Transverse colon (tissue), 4 donors: ENCODE measurements at places on chromosomes 4 and X.

DNA sequence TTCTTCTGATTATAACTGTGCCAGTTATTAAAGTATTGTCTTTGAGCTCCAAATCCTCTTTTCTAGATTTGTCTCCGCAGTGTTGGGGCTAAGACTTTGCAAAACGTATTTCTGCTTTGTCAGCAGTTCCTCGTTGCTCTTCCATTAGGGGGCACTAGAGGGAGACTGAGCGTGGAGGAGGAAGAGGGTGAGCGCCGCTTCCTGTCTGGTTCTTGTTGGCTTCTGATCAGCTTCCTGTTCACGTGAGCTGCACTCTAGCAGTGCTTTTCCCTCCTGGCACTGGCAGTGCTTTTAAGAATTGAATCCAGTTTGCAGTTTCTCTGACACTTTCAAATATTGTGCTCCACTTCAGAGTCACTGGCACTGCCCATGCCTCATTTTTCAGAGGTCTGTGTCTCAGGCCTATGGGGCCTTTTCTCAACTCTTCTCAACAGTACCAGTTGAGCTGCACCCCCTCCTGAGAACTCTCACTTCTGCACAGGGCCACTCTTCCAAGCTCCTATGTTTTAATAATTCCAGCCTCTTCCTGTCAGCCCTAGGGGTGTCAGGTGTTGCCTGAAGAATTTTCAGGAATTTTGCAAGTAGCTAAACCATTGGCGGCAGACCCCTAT lies 54.4 kb upstream of the LCORL start:
- H3K4me1 ChIP-seq = no peaks in the 10 kb centered on the region
- no peaks in the 10 kb centered on the region for H3K36me3 ChIP-seq
- peak; percentile 27 for DNase-seq

DNA sequence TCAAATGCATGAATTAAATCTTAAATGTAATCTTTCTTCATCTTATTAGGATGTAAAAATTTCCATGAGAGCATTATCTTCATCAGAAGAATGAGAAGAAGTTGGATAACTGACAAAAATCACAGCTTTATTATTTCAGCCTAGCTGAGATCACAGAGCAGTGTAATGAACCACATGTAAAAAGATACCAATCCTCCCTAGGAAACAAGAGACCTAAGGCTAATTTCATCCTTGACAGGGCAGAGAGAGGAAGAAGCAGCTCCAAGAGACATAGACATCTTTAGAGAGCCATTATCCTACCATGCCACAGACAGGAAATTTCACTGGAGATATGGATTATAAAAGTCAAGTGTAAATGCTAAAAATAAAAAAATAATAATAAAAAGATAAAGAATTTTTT lies 40.9 kb upstream of the IL15 start:
- no peaks in the 10 kb centered on the region for H3K36me3 ChIP-seq
- DNase-seq = no peak
- no peak overlapping the region for H3K27ac ChIP-seq

DNA sequence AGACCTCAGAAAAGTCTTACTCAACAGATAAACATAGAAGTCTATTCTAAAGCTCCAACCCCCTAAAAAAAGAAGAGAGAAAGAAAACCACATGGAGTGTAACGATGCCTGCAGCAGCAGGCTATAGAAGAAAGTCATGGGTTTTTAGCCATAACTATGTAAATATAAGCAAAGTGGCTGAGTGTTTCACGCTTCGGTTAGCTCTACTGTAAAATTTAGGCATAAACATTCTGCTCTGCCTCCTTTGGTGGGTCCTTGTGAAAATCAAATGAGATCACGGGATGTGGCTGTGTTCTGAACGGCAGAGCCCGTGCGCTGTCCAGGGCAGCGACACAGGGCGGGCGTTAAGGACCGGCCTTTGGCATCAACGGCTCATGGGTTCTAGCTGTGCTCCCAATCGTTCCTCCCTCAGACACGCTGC lies 78.4 kb downstream of the IRF2 start:
- no peaks in the 10 kb centered on the region for H3K36me3 ChIP-seq
- peaks cover 6% of the 10 kb centered on the region for H3K4me1 ChIP-seq
- H3K27ac ChIP-seq = peak overlapping the region; percentile 56
- no peak overlapping the region for H3K4me3 ChIP-seq
- H3K27me3 ChIP-seq = no peaks in the 10 kb centered on the region
- DNase-seq = no peak

DNA sequence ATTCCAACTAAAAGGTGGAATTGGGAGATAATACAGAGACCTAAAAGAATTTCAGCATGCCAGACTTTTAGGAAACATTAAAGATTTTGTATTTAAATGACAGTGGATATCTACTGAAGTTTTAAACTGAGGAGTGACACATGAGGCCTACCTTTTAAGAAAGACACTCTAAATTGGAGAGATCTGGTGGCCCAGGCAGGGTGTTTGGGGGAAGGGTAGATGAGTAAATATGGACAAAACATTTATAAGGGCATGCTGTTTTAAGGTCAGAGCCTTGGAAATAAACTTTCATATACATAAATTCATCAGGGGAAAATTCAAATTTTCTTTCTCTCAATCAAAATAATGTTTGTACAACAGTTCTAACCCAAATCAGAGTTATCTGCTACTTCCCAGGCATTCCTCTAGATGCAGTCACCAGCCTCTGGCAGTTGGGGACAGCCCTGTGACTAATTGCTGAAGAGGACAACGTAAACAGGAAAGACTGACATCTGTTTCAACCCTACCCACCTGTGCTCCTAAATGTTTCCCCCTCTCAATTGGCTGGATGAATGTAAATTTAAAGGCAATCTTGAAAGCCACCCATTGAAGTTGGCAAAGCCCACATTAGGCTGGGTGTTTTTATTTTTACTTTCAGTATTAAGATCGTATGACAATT lies 1646.9 kb upstream of the ADGRL3 start:
- H3K36me3 ChIP-seq = no peaks in the 10 kb centered on the region
- H3K27ac ChIP-seq = no peak overlapping the region
- no peaks in the 10 kb centered on the region for H3K27me3 ChIP-seq
- DNase-seq = no peak

DNA sequence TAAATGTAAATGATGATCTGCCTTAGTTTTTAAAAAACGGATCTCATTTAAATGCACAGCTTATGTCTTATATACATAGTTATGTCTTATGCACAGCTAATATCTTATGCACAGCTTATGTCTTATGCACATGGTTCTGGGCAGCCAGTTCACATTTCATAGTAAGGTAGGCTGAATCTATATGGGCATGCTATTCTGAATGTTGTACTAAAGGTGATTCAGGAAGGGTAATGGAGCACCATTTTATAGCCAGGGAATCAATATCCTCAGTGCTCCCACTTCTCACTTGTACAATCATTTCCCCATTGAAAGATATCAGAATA lies 77.9 kb upstream of the MID1 start:
- no peaks in the 10 kb centered on the region for H3K4me1 ChIP-seq
- DNase-seq = no peak
- no peaks in the 10 kb centered on the region for H3K27me3 ChIP-seq
- H3K36me3 ChIP-seq = no peaks in the 10 kb centered on the region
- H3K4me3 ChIP-seq = no peak overlapping the region
- no peak overlapping the region for H3K27ac ChIP-seq

DNA sequence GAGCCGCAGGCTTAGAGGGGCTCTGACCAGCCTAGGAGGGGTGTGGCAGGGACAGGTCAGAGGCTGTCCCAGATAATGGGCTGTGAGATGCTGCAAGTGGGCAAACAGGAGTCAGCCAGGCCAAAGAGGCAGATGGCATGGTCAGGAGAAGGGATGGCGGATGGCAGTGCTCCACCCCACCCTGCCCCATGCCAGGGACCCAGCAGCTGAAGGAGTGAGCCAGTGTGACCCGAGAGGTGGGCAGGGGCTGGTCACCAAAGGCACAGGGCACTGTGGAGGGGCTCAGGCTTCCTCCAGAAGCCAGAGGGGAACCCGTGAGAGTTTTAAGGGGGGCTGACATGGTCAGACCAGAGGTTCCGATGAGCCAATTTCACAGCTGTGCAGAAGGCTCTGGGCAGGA lies 96.9 kb downstream of the WFS1 start:
- no peak overlapping the region for H3K4me3 ChIP-seq
- no peaks in the 10 kb centered on the region for H3K36me3 ChIP-seq
- peaks cover 10% of the 10 kb centered on the region for H3K27me3 ChIP-seq

GRCh38 chrX:23332888-23333821 lies 1.5 kb upstream of the PTCHD1 start:
- H3K27me3 ChIP-seq = peaks cover 51% of the 10 kb centered on the region
- H3K27ac ChIP-seq = no peak overlapping the region
- peak overlapping the region; percentile 41 for H3K4me3 ChIP-seq
- H3K4me1 ChIP-seq = peaks cover 6% of the 10 kb centered on the region
- H3K36me3 ChIP-seq = no peaks in the 10 kb centered on the region

- DNase-seq = no peak
- H3K36me3 ChIP-seq = no peaks in the 10 kb centered on the region
- H3K27me3 ChIP-seq = no peaks in the 10 kb centered on the region
- no peak overlapping the region for H3K4me3 ChIP-seq
Observed at GRCh38 chr4:101960431-101960830, 169.9 kb downstream of the BANK1 start.

DNA sequence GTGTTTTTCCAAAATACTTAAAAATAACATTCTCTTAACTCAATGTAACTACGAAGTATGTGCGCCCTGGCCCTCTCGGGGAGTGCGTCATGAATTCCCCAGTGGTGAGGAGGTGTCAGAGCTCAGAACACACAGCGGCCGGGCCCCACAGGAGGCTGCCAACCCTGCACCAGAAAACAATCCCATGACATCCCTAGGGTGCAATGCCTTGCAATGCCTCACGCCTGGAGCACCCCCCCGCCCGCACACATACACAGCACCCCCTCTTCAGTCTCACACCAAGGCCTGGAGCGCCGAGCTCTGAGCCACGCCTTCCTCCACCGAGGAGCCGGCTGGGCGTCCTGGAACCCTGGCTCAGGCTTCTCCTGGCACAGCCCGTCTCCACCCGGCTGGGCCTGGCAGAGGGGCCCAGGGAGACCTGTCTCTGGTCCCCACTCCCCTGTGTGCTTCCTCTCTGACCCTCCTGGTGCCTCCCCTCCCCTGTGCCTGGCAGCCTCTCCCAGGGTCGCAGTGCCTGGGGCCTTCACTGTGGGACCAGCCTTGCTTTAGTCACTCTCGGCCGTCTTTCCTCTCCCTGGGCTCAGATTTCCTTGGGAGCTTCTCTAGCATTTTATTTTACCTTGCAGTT lies 108.2 kb upstream of the ADRA2C start:
- DNase-seq = no peak
- H3K27me3 ChIP-seq = peaks cover 28% of the 10 kb centered on the region
- no peaks in the 10 kb centered on the region for H3K4me1 ChIP-seq
- peak overlapping the region; percentile 41 for H3K27ac ChIP-seq

DNA sequence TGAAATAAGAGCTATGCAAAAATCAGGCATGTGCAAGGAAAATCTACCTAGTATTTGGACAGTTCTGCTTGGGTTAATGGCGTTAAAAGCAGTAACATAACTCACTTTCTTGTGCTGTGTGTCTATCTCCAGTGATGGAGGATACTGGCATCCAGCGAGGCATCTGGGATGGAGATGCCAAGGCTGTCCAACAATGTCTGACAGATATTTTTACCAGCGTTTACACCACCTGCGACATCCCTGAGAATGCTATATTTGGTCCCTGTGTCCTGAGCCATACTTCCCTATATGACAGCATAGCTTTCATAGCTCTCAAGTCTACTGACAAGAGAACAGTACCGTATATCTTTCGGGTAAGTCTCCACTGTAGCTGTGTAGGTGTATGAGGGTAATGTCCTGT lies 2.6 kb downstream of the PRDM8 start:
- DNase-seq = no peak
- H3K27ac ChIP-seq = no peak overlapping the region
- peaks cover 75% of the 10 kb centered on the region for H3K27me3 ChIP-seq
- no peaks in the 10 kb centered on the region for H3K36me3 ChIP-seq
- H3K4me1 ChIP-seq = no peaks in the 10 kb centered on the region
- no peak overlapping the region for H3K4me3 ChIP-seq

DNA sequence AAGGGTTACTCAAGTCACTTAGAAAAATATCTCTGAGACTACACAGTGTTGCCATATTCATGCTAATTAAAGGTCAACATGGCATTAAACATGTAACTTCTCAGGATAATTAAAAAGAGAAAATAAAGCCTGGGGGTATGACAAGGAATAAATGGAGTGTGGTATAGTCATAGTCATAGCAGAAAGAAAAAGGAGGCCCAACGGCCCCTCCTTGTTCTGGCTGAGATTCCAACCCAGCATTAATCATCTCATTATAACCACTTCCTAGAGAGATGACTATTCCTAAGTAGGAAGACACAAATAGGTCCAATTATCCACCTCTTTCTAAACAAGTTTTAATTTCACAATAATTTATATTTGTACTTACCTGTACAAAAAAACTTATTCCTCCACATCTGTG lies 778.4 kb upstream of the AADAT start:
- H3K27me3 ChIP-seq = no peaks in the 10 kb centered on the region
- no peak overlapping the region for H3K4me3 ChIP-seq
- H3K36me3 ChIP-seq = no peaks in the 10 kb centered on the region
- no peak for DNase-seq
- no peak overlapping the region for H3K27ac ChIP-seq

DNA sequence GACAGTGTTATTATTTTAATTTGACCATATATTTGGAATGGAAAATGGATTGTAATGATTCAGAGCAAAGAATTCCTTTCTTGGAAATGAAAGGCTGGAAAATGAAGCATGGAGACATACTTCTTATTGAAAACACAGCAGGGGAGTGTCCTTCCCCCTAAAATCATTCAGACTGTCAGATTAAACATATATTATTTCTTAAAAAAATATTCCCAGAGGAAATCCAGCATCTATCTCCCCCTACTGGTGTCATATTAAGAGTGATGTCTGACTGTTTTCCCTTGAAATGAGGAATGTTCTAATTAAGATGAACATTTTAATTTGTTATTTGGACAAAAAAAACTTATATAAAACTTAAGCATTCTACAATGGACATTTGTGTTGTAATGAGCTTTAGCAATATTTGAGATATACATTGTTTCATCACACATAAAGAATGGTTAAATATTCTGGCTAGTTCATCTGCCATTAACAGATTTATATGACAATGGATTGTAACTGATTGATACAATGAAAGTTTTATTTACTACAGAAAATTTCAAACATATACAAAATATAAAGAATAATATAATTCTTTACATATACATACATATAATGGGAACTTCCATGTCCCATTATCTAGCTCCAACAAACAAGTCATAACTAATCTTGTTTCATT lies 264.6 kb downstream of the SPRY1 start:
- DNase-seq = no peak
- H3K4me1 ChIP-seq = no peaks in the 10 kb centered on the region
- no peak overlapping the region for H3K27ac ChIP-seq
- H3K4me3 ChIP-seq = no peak overlapping the region
- no peaks in the 10 kb centered on the region for H3K27me3 ChIP-seq

- DNase-seq = no peak
- H3K27me3 ChIP-seq = no peaks in the 10 kb centered on the region
- no peak overlapping the region for H3K27ac ChIP-seq
- H3K4me1 ChIP-seq = no peaks in the 10 kb centered on the region
Observed at GRCh38 chrX:3144651-3145050, 103.4 kb downstream of the ARSF start.

DNA sequence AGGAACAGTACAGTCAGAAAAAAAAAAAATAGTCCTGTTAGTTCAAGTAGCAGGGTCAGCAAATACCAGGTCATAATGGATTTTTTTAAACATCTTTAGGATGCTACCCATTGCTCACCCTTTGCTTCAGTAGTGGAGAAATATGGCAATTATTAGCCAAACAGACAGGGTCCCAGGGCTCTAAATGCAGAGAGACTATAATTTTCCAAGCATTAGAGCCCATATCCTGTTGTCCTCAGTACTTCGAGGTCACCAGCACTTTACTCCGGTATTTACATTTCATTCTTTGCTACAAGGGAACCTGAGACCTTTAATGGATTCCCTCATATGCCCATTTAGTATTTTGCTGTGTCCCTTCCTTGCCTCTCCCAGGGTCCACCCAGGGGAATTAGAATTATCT lies 1562.9 kb upstream of the TENM3 start:
- H3K27ac ChIP-seq = no peak overlapping the region
- no peaks in the 10 kb centered on the region for H3K36me3 ChIP-seq
- H3K4me1 ChIP-seq = no peaks in the 10 kb centered on the region
